PC-3 (cell line): ENCODE measurements at places on chromosomes 1 and 21.
A peak's percentile ranks its signal among the peaks of the same experiment; 100 is the strongest.

GRCh38 chr21:31156169-31156568, 117.9 kb upstream of the KRTAP19-8 start:
- DNase-seq = no peak

GRCh38 chr1:169590932-169591331, 4.7 kb upstream of the F5 start:
- DNase-seq = peak; percentile 40

DNA sequence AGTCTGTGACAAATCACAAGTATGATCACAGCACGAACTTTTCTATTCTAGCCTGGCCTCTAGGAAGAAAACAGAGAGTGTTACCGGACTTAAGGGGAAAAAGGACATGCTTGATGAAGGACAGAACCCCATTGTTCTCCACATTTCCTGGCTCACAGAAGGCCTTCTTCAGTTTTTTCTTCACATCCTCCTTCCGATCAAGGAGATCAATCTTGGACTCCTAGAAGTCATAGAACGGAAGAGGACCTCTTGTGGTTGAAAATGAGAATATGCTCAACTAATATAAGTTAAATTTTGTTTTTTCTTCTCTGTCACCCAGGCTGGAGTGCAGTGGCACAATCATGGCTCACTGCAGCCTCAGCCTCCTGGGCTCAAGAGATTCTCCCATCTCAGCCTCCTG, 30.3 kb downstream of the YARS1 start:
- DNase-seq = peak; percentile 38

DNA sequence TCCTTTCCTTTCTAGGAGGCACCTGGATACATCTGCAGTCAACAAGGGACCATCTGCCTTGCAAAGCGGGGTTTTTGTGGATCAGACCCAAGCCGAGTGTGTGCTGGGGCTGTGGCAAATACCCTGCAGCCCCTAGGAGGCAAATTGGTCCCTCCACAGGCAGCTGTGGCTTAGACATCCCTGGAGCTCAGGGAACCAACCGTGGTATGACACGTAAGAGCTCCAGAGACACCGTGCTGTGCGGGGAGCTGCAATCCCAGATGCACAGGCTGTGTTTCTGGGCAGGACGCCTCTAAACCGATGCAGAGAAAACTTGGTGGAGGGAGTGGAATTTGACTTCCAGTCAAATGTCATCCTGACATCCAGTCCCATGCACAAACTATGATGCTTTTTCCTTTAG, 141.5 kb downstream of the KAZN start:
- DNase-seq = no peak

DNA sequence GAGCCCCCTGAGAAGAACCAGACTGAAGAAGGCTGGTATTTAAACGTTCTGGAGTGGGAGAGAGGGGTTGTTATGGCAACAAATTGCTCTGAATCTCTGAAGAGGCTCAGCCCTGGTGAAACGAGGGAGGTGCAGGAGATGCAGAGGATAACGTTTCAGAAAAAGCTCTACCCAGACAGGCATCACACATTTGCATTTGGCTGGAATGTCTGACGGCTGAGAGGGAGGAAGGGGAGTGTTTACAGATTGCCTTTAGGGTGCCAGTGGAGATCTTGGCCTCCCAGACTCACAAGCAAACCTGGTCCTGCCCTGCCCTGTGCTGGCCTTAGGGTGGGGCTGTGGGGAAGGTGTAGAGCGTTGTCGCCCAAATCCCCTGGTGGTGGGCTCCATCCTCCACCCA, 169.0 kb upstream of the AJAP1 start:
- DNase-seq = no peak
